ENCODE measurements at places on chromosomes 7 and 10.

DNA sequence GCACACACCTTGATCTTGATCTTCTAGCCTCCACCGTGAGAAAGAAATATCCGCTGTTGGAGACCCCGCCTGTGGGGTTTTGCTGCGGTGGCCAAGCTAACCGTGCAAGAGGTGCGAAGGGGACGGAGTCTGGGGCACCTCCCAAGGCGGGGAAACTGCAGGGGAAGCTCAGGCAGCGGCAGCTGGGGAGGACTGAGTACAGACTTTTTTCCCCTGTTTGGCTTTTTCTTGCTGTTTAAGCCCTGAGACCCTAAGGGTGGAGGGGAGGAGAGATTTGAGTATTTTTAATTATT is 108.0 kb downstream of the DNAJB6 start:
- DNase-seq = no peak

DNA sequence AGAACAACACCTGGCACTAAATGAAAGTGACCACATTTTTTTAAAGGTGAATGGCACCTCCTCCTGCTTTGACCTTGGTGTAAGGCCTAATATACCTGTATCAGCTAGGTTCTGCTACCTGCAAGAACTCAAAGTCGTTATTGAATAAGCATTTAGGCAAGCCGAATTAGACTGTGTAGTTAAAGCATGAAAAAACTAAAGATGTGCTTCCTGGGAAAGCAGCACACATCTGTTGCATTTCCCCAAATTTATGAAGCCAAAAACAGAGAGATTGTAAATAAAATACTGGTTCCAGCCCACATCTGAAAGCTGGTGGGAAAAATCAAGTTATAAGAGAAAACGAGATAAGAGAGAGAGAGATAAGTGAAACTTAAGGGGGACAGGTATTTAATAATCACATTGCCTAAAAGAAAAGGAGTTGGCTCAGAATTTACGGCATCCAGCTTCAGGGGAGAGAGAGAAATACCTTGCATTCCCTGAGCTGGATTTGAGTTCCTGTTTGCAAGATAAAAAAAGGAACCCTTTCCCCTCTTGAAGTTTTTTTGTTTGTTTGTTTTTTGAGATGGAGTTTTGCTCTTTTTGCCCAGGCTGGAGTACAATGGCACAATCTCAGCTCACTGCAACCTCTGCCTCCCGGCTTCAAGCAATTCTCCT is 1.8 kb upstream of the XPNPEP1 start:
- DNase-seq = no peak

GRCh38 chr10:73946253-73947145 is 35.6 kb downstream of the PLAU start:
- DNase-seq = no peak

GRCh38 chr10:91046869-91047268 is 126.0 kb upstream of the ANKRD1 start:
- no peak for DNase-seq

DNA sequence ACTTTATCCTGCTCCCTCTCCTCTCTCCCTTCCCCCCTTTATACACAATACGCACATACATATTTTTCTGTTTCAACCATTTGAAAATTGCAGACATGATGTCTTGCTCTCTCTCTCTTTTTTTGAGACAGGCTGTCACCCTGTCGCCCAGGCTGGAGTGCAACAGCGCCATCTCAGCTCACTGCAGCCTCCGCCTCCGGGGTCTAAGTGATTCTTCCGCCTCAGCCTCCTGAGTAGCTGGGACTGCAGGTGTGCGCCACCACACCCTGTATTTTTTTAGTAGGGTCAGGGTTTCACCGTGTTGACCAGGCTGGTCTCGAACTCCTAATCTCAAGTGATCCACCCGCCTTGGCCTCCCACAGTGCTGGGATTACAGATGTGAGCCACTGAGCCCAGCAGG is 38.5 kb downstream of the KLHDC10 start:
- no peak for DNase-seq

- DNase-seq = no peak
These were observed 38.4 kb downstream of the ATXN7L1 start for GRCh38 chr7:105837765-105838626.
